COLO829 (cell line): ENCODE measurements at places on chromosomes 2 and 18.

DNA sequence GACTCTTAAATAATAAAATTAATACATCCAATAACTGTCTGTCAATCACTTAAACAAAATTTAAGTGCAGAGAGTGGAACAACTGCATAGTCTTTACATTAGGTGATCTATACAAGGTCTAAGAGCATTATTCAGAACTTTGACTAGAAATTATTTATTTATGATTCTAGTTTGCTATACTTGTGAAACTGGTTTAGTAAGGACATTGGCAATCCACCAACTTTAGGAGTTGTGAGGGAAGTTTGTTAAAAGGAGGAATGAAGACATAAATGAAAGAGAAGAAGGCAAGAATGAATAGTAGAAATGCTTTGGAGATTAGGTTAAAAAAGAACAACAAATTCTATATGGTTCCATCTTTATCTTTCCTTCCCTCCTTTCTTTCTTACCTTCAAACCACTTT, 217.5 kb downstream of the GPD2 start:
- DNase-seq = no peak

DNA sequence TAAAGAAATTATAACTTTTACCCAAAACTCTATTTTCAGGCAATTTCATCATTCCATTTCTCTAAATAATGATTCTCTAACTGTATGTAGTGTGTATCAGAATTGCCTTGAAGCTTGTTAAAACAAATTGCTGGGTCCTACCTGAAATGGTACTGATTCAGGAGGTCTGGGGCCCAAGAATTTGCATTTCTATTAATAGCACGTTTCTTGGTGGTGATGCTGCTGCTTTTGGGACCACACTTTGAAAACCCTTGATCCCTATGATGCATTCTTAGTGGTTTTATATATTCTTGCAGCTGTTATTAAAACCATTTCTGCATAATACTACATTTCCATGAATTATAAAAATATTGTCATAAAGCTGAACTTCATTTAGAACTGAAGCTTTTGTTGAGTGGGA, 140.7 kb downstream of the NCK2 start:
- no peak for DNase-seq

GRCh38 chr2:230160112-230160660, 59.6 kb downstream of the SP110 start:
- DNase-seq = peak; percentile 63

DNA sequence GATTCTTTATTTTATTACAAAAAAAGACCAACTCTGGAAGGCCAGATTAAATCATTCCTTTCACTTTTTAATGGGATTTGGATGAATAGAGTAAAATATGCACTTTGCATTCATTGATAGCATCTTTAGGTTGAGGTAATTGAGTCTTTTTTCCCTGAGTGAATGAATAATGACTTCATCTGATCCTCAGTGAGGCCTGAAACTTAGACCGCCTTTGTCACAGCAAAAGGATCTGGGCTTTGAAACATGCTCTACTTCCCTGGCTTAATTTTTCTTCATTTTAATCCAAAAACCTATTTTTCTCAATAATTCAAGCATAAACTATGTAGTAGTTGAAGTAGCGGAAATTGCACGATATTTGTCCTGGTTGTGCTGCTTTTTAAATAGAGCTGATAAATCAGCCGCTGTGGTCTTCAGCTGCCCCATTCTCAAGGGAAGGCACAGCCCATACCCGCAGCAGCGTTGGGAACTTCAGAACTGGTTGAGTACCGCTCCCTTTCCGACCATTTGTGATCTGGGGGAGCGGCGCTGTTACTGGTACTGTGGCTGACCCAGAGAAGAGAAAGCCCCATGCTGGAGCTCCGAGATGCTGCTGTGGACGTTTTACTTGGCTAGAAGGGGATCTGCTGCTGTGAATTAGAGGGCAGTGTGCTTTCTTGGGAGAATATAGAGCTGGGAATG, 145.3 kb upstream of the NFATC1 start:
- DNase-seq = peak; percentile 36

- DNase-seq = peak; percentile 61
These were observed 131.3 kb downstream of the PRPF40A start for GRCh38 chr2:152585830-152586484.

DNA sequence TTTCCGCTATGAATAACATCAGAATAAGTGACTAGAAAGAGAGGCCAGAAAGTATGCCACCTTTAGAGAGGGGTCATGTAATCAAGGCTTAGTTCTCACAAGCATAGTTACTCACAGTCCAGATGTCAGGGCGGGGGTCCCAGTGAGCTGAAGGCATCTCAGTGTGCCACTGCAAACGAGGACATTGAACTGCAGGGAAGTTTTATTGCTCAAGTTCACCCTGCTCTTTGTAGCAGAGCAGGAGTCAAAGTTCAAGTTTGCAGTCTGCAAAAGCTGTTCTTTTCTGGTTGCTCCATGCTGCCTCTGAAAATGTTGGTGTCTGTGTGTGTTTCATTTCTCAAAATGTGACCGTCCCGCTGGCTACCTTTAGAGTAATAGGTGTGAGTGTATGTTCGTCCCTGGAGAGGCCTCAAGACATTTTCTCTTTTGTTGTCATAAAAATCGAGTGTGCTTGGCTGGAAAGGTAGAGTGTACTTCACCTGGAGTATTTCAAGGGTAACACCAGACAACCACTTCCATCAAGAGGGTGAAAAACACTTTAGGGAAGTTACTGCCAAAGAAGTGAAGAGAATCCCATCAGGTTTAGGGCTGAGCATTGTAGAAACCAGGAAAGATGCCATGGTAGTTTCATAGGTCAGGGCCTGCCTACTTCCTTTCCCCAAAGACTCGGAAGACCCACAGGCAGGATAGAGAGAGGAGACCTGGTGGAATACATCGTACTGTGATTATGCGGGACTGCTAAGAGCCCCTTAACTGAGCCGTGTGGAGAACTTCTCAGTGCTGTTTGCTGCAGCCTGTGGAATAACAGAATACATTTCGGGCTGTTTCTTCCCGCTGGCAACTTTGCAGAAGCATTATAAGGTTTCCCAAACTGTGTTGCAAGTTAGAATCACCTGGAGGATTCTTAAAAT, 89.9 kb downstream of the LYPD6 start:
- no peak for DNase-seq

- DNase-seq = no peak
These were observed 38.4 kb upstream of the NXPH2 start for GRCh38 chr2:138818556-138818955.

DNA sequence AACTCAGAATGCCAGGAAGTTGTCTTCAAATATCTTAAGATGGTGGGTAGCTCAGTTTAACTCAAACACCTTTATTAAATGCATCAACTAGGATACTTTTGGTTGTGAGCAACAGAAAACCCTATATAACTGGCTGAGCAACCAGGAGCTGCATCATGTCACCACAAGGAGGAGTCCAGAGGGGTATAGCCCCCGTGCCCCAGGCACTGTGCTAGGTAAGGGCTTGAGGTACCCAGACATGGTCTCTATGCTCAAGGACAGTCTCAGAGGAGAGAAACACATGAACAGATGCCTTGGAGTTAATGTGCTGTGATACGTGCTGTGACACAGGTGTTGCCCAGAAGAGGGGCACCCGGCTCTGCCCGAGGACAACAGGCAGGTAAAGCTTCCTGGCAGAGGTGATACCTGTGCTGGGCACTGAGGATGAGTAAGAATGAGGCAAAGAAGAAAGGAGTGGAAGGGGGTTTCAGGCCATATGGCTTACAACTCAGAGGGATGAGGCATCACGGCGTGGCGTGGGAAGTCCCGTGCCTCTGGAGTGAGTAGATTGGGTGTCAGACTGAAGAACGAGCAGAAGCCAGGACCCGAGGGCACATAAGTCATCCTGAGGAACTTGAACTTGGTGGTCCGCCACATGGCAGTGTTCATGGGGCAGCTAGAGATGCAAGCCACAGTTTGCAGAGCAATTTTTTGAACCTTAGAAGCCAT, 32.0 kb upstream of the CAB39 start:
- no peak for DNase-seq

DNA sequence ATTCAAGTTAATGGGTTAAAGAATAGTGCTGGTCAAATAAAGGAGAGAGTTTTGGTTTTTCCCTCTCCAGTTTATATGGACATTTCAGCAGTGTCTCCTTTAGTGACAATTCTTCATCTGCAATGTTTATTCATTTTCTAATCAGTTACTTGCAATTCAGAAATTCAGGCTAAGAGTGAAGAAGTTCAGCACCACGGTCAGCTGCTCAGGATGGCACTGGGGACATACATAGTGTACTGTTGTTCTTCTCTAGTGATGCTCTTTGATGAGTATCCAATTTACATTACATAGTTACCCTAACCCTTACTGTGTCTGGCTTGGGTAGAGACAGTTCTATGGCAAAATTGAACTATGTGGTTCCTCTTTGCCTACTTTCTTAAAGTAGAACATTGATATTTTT, 412.7 kb downstream of the CNTNAP5 start:
- DNase-seq = no peak

GRCh38 chr18:4854671-4855070, 342.4 kb downstream of the AKAIN1 start:
- DNase-seq = no peak

GRCh38 chr2:34954758-34955157, 1355.7 kb upstream of the FAM98A start:
- no peak for DNase-seq

DNA sequence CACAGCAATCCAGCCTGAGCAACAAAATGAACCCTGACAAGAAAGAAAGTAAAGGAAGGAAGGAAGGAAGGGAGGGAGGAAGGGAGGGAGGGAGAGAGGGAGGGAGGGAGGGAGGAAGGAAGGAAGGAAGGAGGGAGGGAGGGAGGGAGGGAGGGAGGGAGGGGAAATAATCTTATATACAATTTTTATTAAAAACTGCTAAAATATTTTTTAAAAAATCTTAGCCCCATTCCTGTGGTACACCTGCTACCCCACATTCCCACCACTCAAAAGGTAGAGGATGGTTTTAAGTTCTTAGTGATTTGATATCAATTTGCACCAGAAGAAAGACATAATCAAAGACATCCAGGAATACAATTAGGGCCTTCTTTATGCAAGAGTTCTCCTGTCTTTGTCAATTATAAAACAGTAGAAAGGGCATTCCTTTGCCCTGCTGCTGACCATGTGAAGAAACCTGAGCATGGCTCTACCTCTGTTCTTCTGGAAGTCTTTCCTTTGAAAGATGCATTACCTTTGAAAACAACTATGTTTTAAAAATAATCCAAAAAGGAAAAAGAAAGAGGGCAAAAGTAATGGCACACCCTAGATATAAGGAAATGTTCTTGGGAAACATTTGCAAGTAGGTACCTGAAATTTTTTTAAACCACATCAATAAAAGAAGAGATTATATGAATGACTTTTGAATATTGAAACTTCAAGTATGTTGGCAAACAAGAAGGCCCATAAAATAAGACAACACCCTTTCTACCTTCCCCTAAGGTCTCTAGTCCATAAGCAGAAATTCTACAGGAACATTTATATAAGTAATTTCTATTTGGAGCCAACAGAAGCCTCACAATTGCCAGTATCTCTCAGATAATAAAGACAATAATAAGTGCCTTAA, 33.7 kb upstream of the ACVR2A start:
- DNase-seq = no peak

DNA sequence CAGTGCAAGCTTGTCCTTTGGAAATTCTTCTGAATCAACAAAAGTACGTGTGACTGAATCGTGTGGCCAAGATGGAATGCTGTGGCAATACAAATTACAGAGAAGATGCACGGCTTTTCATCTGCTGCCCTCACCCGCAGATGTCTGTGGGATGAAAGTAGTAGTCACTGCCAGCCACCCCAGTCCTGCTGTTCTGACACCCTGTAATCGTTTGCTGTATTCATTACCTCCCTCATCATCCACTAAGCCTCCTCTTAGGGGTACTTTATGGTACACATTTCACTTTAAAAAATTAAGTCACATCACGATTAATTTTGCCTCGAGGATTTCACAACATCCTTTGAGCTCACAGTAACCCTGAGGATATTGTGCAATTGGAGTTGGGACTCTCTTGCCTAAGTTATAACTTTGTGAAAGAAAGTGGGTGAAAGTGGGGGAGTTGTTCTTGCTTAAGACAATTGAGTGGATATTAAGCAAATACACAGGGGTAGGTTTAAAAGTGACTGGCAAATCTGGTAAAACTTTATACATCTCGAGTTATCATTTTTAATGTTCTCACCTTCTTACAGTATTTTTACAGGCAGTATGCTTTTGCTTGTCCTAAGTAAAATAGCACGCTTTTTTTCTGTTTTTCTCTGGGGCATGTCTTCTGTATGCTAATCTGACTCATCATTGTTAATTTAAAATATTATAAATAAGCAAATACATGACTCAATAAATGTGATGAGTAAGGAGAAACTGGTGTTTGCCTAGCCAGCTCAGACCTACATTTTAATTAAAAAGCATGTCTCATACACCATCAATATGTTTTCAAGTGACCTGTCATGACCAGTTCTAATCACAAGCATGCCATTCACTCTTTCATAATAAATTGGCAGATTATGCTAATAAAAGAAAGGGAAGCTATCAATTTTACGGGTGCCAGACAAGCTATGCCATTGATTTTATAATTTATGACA, 680.9 kb downstream of the IRS1 start:
- DNase-seq = no peak

- DNase-seq = peak; percentile 69
These were observed 124.1 kb downstream of the RAPGEF4 start for GRCh38 chr2:172859581-172860335.

- DNase-seq = no peak
These were observed 28.6 kb upstream of the AP1S3 start for GRCh38 chr2:223865907-223866508.

- DNase-seq = no peak
These were observed 1022.3 kb upstream of the CNTNAP5 start for GRCh38 chr2:123002660-123003248.

DNA sequence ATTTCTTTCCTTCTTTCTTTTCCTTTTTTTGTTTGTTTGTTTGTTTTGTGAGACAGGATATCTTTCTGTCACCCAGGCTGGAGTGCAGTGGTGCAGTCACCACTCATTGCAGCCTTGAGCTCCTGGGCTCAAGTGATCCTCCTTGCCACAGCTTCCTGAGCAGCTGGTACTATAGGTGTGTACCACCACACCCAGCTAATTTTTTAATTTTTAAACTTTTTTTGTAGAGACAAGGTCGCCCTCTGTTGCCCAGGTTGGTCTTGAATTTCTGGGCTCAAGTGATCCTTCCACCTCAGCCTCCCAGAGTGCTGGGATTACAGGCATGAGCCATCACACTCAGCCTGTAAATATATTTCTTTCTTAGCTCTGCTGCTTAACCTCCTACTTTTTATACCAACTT, 83.4 kb upstream of the CYP20A1 start:
- no peak for DNase-seq

DNA sequence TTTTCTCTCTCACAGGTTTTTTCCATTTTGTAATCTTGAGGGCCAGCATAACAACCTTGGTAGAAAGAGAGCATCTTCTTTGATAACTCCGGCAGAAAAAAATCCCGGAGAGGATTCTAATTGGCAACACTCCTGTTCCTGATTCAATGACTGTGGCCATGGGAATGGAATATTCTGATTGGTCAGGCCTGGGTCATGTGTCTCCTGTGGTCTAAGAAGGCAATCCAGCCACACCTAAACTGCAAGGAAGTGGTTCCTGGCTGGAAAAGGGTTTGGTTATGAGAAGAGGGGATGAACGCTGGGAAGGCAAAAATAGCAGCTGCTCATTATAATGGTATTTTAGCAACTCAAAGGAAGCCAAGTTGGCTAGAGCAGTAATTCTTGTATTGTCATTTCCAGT, 24.8 kb upstream of the ZNF638 start:
- DNase-seq = no peak

- DNase-seq = peak; percentile 19
These were observed 160.1 kb upstream of the MAPRE2 start for GRCh38 chr18:34880882-34881834.
